Endothelial cell of umbilical vein (primary cell): ENCODE measurements at places on chromosomes 1 and 21. TPM values are rescaled to one million over a fixed set of nuclear protein-coding genes. Genes with fewer than 3 reads are reported as not detected.

DNA sequence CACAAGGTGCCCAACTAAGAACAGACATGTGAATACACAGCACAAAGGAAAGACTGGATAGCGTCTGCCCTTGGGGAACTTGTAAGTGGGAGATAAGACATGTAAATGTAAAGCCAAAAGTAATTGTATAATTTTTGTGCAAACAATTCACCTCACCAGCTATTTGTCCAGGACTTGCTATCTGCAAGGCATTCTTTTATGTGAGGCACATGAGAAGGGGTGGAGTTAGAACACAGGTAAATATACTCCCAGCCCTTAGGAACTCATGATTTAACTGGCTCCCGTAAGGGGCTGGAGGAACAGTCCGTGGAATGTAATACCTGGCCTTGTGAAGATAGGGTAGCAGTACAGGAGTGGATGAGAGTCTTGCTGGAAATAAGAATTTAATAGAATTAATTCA lies 61.3 kb downstream of the CDK18 start:
- DNase-seq: no peak

DNA sequence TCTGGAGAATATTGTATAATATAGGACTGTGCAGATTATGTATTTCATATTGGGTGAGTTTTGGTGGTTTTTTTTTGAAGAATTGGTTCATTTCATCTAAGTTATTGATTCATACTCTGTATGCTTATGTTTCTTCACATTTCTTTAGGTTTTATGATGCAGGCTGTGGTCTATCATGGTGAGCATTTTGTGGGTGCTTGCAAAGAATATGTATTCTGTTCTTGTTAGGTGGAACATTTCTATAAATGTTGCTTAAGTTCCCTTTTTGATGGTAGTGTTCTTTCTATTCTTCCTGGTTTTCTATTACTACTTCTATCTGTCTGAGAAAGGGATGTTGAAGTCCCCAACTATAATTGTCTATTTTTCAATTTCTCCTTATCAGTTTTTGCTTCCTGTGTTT lies 42.6 kb downstream of the PKN2 start:
- no peak for DNase-seq

GRCh38 chr1:177306019-177306415 lies 135.3 kb downstream of the BRINP2 start:
- DNase-seq: no peak

DNA sequence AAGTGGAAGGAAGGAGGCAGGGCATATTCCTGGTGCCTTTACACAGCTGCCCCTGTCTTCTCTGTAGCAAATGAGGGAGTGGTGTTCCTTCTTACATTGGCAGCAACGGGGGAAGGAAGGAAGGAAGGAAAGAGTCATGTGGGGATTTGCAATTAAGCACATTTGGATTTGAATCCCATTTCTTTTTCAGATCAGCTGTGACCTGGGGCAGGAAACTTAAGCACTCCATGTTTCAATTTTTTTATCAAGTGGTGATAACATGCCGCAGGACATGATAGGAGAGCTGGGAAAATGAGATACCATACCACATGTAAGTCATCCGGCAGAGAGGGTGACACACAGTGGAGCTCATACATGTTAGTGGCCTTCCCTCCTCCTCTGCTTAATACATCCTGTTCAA lies 186.8 kb downstream of the APP start:
- DNase-seq: peak; percentile 84

GRCh38 chr1:182329471-182329870 lies 62.1 kb downstream of the GLUL start:
- DNase-seq: no peak

The TCEA3 gene
- 0.75 and 1.5 TPM in 2 replicates for polyA plus RNA-seq

DNA sequence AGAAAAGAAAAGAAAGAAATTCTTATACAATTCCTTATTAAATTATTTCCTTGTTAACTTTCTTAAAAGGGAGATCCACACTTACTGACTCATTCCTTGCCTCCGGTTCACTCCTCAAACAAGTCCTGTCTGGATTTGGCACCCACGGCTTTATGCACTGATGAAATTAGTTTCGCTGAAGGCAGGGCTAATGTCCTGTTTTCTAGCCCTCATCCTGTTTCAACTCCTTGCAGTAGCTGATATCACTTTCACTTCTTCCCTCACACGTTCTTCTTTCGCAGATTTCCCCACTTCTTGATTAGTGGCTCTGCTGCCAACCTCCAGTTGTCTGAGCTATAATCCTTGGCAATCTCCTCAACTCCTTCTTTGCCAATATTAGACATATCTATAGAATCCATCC lies 215.2 kb downstream of the URB2 start:
- DNase-seq: no peak

- no peak for DNase-seq
Observed at GRCh38 chr1:113226148-113226547, 153.2 kb downstream of the LRIG2 start.

The GUCA2B gene
- polyA plus RNA-seq: not detected in 2 replicates

DNA sequence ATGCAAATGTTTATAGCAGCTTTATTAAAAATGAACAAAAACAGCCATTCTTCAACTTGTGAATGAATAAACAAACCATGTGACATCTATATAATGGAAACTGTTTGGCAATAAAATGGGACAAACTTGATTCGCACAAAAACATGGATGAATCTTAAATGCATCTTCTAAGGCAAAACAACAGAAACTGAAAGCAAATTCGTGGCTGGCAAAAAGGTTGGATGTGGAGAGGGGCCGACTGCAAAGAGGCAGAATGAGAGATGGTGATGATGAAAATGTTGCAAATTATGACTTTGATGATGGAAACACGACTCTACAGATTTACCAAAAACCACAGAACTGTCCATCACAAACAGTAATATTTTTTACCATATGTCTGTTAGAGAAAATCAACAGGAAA lies 327.0 kb upstream of the NR5A2 start:
- DNase-seq: no peak

The SKI gene
- 9.0 and 11.6 TPM in 2 replicates for polyA plus RNA-seq

DNA sequence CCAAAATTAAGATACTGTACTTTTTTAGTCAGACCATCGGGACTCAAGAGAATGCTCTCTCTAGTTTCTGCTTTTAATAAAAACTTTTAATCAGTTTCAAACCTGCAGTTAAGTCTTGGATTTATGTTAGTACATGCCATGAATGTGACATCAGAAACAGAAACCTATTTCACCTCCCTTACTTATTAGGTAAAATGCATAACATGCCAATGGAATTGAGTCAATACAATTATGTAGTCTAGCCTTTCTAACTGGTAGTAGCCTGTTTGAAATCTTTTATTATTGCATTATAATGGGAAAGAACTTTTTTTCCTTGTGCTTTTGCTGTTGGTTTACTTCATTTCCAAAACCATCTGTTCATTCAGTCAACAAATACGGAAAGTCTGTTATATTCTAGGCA lies 4.8 kb downstream of the PHACTR4 start:
- no peak for DNase-seq

- DNase-seq: no peak
Observed at GRCh38 chr1:26126321-26127084, 14.9 kb downstream of the PDIK1L start.

GRCh38 chr1:41783189-41783639 lies 135.5 kb downstream of the HIVEP3 start:
- DNase-seq: peak; percentile 71

The CNTN2 gene
- polyA plus RNA-seq: not detected in 2 replicates

DNA sequence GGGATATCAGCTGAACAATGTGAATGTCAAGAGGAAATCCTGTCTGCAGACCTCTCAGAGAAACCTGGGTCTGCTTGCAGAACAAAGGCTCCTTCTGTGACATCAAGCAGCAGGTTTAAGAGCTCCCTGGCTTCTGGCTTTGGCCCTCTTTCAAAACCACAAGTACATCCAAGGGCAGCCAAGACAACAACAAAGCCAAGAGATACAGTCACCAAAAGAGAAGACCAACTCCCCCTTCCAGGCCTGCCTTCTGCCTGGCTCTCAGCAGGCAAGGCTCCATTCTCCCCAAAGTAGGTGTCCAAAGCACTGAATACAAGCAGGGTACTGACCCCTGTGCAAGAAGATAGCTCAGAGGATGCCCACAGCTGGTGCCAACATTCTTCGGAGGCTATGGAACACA lies 11.5 kb downstream of the BCAR3 start:
- peak; percentile 89 for DNase-seq

The NTNG1 gene
- not detected in 2 replicates for polyA plus RNA-seq

- DNase-seq: no peak
Observed at GRCh38 chr1:235423214-235423652, 56.0 kb downstream of the TBCE start.

GRCh38 chr1:7432102-7432899 lies 338.8 kb upstream of the VAMP3 start:
- DNase-seq: no peak

The SH2D1B gene
- not detected in 2 replicates for polyA plus RNA-seq

GRCh38 chr1:54604051-54604450 lies 19.3 kb downstream of the FAM151A start:
- no peak for DNase-seq

GRCh38 chr1:163203561-163203960 lies 845 bp upstream of the RGS5 start:
- DNase-seq: no peak

The NADK gene
- polyA plus RNA-seq: 68.5 and 73.6 TPM in 2 replicates

The NTMT2 gene
- not detected in 2 replicates for polyA plus RNA-seq

GRCh38 chr1:107782217-107782845 lies 182.6 kb downstream of the VAV3 start:
- DNase-seq: peak; percentile 71

The FTCD gene
- 0.06 TPM in 1 of 2 replicates, not detected in the other for polyA plus RNA-seq

DNA sequence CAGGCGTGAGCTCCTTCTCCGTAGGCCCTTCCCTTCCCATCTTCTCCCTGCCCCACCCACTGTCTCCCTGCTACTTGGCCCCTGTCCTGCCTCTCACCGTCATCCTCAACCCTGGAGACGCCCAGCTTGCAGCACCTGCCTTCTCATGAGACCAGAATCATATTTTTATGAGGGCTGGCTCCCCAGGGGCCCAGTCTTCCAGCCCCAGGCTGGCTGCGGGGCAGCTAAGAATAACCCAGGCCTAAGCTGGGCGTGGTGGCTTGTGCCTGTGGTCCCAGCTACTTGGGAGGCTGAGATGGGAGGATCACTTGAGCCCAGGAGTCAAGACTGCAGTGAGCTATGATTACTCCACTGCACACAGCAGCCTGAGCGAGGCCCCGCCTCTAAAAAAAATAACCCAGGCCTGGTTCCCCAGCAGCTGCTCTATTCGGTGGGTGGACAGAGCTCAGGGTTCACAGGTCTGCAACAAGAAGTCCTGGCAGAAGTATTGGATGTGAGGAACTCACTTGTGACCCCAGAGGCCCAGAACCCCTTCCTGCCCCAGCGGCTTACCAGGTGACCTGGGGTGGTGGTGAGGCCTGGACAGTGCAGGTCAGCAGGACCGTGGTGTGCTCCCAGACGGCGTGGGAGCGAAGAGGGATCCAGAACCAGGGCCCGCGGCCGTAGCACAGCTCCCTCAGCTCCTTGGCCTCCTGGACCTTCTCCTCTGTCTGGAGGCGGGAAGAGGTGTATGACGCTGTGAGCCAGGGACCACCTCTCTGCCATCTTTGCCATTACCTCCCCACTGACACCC lies 6.4 kb downstream of the MYOM3 start:
- no peak for DNase-seq

DNA sequence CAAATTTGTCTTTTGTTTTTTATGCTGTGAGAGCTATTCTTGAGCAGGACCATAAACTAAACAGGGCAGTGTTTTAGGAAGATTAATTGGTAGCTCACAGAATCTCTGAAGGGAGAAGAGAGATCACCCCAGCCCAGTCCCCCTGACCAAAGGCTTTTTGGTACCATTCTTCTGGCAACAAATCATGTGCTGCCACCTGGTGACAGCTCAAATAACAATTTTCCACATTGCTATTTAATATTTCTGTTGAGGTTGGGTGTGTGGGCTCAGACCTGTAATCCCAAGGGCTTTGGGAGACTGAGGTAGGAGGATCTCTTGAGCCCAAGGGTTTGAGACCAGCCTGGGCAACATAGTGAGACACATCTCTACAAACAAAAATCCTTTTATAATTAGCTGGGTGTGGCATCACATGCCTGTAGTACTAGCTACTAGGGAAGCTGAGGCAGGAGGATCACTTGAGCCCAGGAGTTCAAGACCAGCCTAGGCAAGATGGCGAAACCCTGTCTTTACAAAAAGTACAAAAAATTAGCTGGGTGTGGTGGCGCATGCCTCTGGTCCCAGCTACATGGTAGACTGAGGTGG lies 2.2 kb upstream of the TESK2 start:
- DNase-seq: peak; percentile 64

GRCh38 chr1:83900524-83900923 lies 98.4 kb downstream of the TTLL7 start:
- no peak for DNase-seq

DNA sequence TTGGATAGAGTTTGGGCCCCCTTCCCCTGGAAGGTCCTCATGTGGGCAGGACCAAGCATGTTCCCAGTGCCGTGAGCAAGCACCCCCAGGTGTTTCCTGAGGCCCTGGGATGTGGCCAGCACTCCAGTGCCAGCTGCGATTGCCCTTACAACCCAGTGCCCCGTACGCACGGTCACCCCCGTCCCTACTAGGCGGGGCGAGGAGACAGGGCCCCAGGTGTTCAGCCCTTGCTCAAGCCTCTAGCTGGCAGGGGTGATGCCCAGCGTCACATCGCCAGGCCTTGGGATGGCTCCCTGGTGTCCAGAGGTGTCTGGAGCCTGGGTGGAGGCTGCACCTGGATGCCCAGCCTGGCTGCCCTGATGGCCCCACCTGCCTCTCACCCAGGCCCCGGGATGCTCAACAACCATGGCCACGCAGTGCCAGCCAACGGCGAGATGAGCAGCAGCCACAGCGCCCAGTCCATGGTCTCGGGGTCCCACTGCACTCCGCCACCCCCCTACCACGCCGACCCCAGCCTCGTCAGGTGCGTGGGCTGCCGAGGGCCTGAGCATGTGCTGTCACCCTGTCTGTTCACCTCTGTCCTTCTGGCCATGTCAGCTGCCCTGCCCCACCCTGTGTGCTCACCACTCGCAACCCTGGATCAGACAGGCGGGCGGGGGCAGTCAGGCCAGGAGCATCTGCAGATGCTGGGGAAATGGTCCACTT lies 21.6 kb upstream of the CCDC27 start:
- no peak for DNase-seq

The ADCY10 gene
- 0.11 TPM in 1 of 2 replicates, not detected in the other for polyA plus RNA-seq

- no peak for DNase-seq
Observed at GRCh38 chr1:67537667-67538018, 107.4 kb upstream of the SERBP1 start.

- DNase-seq: no peak
Observed at GRCh38 chr1:33973799-33974545, 110.1 kb downstream of the HMGB4 start.

The ITGB2 gene
- 0.39 and 0.59 TPM in 2 replicates for polyA plus RNA-seq

The IFI6 gene
- polyA plus RNA-seq: 47.9 and 58.0 TPM in 2 replicates

The GNG4 gene
- 0.10 TPM in 2 replicates for polyA plus RNA-seq

- DNase-seq: no peak
Observed at GRCh38 chr1:173768206-173768605, 53.4 kb downstream of the KLHL20 start.

DNA sequence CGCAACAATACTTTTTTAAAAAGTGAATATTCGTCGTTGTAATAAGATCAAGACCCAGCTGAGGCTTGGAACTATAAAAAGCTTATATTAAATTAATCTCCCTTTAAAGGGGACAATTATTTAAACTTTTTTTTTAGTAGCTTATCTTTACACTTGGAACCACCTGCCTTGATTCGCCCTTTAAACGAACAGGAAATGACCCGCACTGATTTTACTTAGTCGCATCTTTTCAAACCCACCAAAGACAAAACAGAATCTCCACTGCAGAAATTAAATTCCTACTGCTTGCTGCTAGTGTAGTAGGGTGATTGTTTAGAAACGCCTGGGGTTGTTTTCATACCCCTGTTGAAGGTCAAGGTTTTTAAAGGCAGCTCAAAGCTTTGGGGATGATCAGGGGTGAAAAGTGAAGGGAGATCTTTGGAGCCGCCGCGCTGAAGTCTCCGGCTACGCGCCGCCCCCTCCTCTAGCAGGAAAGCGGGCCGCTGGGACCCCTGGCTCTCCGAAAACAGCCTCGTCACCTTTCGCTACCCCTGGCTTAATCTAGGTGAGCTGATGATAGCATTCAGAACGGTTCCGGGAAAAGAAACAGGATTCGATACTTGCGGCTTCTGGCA lies 163.4 kb downstream of the RUNX1 start:
- peak; percentile 47 for DNase-seq
